HS-27A (cell line): ENCODE measurements at places on chromosomes 11 and 22.

- peak; percentile 9 for DNase-seq
These were observed 10.0 kb downstream of the OR51L1 start for GRCh38 chr11:5004424-5005274.

GRCh38 chr11:62190011-62190410 is at the start of gene SCGB1D1:
SCGB1D1 (plus strand) TSS chr11:62190216; CDS start chr11:62190285, 69 bp downstream.
- no peak for DNase-seq

DNA sequence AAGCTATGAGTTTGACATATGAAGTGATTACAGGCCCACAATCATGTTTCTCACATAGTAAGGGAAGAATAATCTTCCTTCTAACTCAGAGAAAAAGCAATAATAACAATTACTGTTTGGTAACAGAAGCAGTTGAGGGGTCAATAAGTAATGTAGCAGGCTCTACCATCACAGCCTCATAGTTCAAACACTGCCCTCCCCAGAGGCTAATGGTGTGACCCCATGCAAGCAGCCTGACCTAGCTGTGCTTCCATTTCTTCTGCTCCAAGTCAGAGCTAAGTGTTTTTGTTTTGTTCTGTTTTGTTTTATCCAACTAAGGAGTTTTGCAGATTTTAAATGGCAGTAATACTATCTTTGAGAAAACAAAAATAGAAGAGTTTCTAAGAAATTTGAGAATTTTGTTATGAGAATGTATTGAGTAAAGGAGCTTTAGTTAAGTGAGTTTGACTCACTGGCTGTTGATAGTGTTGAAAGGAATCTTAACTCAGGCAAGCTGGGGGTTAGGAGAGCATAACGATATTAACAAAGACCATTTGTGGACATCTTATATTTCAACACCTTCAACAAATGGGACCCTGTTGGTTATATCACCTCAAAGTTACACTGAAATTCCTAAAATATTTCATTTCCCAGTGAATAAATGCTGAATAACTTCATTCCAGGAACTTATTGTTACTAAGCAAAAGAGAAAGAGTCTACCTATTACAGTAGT is 48.5 kb downstream of the GUCY1A2 start:
- DNase-seq: no peak

GRCh38 chr11:60831143-60831500 is 10.8 kb upstream of the CCDC86 start:
- peak; percentile 35 for DNase-seq

DNA sequence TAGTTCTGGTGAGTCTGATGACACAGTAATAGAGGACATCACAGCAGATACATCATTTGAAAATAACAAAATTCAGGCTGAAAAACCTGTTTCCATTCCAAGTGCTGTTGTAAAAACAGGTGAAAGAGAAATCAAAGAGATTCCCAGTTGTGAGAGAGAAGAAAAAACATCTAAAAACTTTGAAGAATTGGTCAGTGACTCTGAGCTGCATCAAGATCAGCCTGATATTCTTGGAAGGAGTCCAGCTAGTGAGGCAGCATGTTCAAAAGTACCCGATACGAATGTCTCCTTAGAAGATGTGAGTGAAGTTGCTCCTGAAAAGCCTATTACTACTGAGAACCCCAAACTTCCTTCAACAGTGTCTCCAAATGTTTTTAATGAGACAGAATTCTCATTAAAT is 38.7 kb downstream of the RTN3 start:
- no peak for DNase-seq
